ENCODE measurements at places on chromosomes 13 and 19.

DNA sequence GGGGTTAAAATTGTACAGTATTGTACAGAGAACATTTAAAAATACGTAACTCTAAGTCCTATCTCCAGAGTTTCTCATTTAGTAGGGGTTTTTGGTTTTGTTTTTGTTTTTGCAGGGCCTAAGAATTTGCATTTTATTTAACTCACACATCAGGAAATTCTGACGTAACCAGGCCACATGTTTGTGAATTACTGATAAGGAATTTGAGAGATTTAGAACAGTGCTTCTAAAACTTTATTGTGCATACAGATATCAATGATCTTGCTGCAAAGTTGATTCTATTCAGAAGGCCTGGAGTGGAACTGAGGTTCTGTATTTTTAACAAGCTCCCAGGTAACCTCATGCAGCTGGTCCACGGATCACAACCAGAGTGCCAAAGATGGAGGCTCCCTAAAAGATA lies 49.3 kb downstream of the LIG4 start:
- no peak for DNase-seq

GRCh38 chr13:30466841-30467252 lies 1.1 kb upstream of the HMGB1 start:
- no peak for DNase-seq

GRCh38 chr13:77429320-77430142 lies 102.6 kb upstream of the MYCBP2 start:
- no peak for DNase-seq

- no peak for DNase-seq
Observed at GRCh38 chr13:31134039-31134711, 27.5 kb downstream of the HSPH1 start.

GRCh38 chr19:39110263-39110967 lies 15.2 kb upstream of the PAK4 start:
- DNase-seq, result peak; percentile 42

GRCh38 chr19:36009220-36009619 lies 607 bp upstream of the SYNE4 start:
- DNase-seq, result no peak

- DNase-seq, result no peak
Observed at GRCh38 chr13:53848366-53848961, 819.9 kb downstream of the OLFM4 start.

- DNase-seq, result no peak
Observed at GRCh38 chr19:17194608-17195007, 20.5 kb upstream of the USE1 start.

GRCh38 chr19:3743486-3743885 lies 18.0 kb downstream of the APBA3 start:
- no peak for DNase-seq

DNA sequence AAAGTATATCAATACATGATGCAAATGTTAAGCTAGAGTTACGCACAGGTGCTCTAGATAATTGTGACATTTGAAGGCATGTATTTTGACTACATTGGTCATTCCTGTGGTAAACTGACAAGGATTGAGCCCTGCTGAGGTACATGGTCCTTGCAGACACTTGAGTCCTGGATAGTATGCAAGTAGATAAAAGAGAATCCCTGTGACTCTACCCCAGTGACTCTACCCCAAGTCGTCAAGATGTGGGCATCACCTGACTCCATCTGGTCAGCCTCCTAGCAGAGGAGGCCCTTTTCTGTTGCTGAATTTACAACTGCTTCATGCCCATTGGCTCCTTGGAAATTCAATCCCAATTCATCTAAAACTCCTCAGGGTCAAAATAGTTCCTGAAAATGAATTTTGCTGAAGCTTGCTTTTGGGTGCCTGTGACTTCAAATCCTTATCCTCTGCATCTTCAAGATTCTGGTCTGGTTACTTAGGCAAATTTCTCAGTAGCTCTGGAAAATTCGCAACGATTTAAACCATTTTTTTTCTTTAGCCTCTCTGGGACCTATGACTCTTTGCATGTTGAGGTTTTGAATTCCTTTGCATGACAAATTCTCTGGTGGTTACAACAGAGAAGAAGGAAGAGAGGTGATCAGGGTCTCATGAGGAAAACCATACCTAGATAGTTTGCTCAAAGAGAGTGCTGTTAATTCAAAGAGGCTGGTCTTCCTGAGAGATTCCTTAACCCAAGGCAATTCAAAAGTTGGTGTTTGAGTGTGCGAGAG lies 422.1 kb downstream of the FGF9 start:
- no peak for DNase-seq

- no peak for DNase-seq
Observed at GRCh38 chr13:25887962-25888655, 163.7 kb downstream of the SHISA2 start.

- DNase-seq, result no peak
Observed at GRCh38 chr13:64488731-64489130, 2741.4 kb downstream of the PCDH9 start.

DNA sequence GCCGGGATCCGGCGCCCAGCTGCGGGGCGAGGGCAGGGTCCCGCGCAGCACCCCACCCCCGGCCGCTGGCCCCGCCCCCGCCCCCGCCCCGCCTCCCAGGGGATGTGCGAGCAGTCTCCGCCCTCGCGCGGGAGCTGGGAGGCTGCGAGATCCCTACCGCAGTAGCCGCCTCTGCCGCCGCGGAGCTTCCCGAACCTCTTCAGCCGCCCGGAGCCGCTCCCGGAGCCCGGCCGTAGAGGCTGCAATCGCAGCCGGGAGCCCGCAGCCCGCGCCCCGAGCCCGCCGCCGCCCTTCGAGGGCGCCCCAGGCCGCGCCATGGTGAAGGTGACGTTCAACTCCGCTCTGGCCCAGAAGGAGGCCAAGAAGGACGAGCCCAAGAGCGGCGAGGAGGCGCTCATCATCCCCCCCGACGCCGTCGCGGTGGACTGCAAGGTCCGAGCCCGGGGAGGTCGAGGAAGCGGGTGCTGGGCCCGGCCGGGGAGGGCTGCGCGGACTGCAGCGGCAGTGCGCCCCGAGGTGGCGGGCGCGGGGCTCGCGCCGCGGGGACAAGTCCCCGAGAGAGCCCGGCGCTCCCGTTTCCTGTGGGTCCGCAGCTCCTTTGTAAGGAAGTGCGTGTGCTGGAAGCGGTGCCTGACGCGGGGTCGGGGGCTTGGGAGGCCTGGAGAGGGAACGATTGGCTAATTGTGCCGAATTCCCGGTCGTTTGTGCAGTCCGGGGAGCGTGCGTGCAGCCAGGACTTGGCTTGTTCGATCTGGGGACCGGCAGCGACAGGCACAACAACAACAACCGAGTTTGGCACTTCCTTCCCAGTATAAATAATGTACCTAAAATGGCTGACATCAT lies at the start of gene ITM2B:
Gene ITM2B, plus strand, starts transcription at position 161 of the 843 bp plus-strand sequence. Its CDS starts 155 bp downstream, at position 316.
- peak; percentile 71 for DNase-seq

- peak; percentile 45 for DNase-seq
Observed at GRCh38 chr13:113297370-113298042, 467 bp downstream of the LAMP1 start.

- DNase-seq, result no peak
Observed at GRCh38 chr13:20263393-20264044, 31.4 kb upstream of the GJB6 start.

- no peak for DNase-seq
Observed at GRCh38 chr13:112071723-112072533, 5.0 kb downstream of the SOX1 start.

DNA sequence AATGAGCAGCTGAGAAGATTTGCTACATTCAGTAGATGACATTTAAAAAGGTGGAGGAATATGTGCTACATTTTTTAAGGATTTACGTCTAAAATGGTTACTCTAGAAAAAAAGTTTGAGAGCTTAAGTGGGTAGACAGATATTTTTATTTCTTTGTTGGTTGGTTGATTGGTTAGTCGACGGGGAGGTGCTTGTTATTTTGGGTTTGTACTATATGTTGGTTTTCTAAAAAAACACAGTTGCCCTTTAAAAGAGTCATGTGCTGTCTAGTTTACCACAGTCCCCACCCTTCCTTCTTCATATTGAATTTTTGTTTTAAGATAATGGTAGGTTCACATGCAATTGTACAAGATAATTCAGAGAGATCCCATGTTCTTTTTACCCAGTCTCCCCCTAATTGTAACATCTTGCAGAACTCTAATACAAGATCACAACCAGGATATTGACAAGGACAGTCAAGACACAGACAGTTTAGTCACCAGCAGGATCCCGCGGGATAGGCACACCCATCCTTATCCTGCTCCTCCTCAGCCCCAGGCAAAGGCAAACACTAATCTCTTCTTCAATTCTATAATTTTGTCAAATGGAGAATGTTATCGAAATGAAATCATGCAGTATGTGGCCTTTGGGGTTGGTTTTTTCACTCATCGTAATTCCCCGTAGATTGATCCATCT lies 171.4 kb downstream of the FOXO1 start:
- DNase-seq, result no peak

DNA sequence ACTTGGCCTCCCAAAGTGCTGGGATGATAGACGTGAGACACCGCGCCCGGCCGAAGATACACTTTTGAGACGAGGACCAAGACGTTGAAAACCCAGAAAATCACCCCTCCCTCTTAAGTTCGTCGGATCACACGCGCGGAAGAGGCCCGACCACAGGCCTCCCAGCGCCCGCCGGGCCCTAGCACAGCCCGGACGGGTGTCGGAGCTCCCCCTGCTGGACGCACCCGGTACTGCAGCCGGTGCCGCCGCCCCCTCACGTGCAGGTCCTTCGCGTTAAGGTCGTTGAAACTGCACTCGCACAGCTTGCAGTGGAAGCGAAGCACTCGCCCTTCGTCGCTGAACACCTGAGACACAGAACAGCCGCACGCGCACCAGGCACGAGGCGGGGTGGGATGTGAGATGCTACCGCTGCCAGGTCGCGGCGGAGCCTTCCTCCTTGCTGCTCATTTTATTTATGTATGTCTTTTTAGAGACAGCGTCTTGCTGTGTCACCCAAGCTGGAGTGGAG lies 35.7 kb upstream of the MATK start:
- DNase-seq, result no peak

GRCh38 chr13:30396434-30397075 lies 25.7 kb upstream of the UBE2L5 start:
- DNase-seq, result no peak

DNA sequence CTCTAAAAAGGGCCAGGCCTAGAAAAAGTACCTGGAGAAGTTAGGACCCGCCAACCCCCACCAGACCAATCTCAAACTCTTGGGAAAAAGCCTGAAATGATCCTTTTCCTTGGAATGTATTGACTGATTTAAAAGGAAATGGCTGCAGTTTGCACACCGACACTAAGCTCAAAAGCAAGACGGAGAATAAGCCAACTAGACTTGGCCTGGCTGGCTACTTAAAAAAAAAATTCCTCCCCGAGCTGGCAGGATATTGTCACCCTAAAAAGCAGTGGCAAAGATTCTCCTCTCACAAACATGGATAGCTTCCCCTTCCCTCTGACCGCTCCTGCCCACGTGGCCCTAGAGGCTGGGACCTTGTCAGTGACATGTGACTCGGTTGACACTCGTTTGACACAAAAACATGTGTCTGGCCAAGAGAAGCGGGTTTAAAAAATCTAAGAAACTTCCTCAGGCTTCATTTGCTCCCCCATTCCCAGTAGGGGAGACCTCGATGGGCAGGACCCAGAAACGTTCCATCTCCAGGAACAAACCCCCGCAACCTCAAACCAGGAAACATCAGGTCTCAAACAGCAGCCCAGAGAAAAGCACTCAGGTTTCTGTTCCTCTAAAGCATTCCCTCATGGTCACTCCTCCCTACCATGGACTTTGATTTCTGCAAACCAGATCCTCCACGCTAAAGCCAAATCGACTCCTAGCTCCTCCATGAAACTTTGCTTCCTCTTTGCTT lies 1.3 kb downstream of the RFX1 start:
- DNase-seq, result no peak

GRCh38 chr13:98224557-98224956 lies 47.5 kb upstream of the RNF113B start:
- DNase-seq, result no peak

DNA sequence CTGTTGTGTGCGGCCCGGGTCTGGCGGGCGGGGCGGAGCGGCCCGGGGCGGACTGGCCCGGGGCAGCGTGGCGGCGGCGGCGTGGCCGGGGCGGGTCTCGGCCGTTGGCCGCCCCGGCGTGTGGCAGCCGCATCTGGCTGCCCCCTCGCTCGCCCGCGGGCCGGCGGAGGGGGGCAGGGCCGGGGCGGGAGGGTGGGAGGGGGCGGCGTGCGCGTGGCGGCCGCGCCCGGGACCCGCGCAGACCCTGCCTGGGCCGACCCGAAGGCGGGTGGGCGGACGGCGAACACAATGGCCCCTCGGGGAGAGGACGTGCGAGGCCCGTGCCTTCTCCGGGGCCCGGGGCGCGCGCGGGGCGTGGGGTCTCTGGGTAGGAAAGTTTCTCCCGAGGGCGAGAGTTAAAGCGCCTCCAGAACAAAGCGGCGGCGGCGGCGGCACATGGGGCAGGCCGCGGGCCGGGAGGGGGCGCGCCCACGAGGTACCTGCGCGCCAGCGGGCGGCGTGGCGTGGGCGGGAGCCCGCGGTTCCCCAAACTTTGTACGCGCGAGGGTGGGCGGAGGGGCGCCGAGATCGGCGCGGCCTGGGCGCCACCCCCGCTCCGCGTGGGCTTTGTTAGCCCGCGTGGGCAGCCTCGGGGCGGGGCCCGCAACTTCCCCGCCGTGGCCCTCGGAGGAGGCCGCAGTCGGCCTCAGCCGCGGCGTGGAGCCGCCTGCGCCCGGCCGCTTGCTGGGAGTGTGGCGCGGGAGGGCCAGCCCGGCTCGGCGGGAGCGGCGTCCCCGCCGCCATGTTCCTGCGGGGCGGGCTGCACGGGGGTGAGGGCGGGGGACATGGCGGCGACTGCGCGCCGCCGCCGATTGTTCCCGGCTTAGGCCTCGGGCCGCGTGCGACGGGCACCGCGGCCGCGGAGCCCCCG lies 764 bp downstream of the MIR17HG start:
- peak; percentile 25 for DNase-seq

DNA sequence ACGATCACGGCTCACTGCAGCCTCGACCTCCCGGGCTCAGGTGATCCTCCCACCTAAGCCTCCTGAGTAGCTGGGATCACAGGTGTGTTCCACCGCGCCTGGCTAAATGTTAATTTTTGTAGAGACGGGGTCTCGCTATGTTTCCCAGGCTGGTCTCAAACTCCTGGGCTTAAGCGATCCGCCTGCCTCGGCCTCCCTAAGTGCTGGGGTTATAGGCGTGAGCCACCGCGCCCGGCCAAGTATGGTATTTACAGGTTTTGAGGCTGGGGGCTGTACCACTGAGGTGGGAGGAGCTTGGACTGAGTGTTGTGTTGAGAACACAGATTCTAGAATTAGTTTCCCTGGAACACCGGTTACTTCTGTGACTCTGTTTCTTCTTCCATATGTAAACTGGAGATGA lies 452 bp upstream of the PPM1N start:
- DNase-seq, result no peak

- DNase-seq, result no peak
Observed at GRCh38 chr19:3844596-3844995, 24.2 kb downstream of the ZFR2 start.

DNA sequence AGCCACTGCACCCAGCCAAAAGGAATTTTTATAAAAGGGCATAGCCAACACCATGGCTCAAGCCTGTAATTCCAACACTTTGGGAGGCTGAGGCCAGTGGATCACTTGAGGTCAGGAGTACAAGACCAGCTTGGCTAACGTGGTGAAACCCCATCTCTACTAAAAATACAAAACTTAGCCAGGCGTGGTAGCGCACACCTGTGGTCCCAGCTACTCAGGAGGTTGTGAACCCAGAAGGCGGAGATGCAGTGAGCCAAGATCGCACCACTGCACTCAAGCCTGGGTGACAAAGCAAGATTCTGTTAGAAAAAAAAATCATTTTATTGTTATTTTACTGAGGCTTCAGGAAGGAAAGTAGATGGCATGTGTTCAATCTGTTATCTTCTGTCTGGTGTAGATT lies 31.3 kb upstream of the FOXO1 start:
- DNase-seq, result no peak
